Memory B cell (primary cell): ENCODE measurements at places on chromosomes 7 and 10.

DNA sequence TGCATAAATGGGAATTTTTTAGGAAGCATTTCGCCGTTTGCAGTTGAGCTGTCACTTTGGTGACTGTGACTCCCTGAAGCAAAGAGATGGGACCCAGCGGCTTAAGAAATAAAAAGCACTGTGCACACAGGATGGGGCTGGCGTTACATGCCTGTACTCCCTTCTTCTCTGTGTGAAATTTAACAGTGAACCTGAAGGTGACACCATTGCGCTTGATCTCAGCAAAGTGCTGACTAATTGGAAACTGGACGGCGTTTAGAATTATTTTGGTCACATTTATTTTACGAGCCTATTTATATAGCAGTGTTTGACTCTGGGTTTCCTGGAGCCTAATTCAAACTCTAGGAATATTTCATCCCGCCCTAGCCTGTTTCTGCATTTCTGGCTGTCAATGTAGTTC lies 146.2 kb downstream of the PAXIP1 start:
- no peak for DNase-seq

DNA sequence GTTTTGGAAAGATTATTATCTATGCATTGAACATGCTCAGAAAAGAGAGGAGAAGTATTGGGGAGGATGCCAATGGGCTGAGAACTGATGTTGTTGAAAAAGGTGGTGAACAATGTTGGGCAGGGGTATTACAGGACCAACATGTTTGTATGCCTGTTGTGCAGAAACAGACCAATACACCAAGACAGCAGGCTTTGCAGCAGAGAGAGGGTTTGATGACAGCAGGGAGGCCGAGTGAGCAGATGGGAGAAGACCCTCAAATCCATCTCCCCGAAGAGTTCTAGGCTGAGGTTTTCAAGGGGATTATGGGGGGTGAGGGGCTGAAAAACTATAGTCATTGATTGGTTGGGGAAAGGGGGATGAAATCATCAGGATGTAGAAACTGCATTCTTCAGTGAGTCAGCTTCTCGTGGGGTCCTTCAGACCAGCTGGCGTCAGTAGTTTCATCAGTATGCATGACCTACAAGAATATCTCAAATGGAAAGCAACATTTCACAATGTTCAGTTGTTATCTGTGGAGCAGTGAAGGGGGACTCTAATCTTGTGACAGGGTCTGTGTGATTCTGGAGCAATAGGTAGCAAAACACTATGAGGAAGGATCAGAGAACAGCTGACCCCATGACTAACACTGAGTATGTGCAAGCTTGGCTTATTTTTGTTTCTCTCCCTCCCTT lies 167.8 kb downstream of the BAMBI start:
- no peak for DNase-seq

DNA sequence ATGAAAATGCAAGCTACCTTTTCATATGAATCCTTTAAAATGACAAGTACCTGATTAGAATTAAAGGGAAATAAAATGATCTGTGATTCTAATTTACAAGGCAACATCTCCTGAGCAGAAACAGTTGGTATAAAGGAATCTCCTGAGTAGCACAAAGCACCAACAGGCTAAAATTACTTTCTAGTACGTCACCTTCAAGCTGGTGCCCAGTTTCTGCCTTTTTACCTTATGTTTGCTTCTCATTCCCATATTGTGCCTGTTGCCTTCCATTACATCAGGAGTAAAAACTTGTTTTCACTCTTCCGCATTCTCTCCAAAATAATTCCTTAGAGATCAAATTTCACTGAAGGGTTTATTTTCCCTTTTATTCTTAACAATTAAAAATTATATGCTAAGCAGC lies 587.1 kb upstream of the KCND2 start:
- DNase-seq, result no peak

DNA sequence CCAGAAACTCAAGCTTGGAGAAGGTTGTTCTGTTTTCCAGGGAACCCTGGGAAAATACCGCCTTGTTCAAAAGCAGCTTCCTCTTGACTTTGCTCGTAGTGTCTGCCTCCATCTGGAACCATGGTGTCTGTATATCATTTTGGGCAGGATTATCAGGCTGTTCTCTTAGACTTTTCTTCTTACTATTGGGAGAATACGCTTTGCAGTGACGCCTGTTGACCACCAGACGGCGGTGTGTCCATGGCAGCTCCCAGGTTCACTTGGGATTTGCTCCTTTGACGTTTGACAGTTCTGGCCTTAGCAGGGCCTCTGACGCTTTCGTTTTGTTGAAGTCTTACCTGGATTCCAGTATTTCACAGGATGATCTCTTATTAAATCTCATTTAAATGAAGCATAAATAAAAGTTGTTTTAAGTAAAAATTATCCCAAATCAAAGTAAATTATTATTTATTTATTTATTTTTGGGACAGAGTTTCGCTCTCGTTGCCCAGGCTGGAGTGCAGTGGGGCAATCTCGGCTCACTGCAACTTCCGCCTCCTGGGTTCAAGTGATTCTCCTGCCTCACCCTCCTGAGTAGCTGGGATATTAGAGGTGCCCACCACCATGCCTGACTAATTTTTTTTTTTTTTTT lies 41.8 kb upstream of the GJD4 start:
- DNase-seq, result peak; percentile 33

DNA sequence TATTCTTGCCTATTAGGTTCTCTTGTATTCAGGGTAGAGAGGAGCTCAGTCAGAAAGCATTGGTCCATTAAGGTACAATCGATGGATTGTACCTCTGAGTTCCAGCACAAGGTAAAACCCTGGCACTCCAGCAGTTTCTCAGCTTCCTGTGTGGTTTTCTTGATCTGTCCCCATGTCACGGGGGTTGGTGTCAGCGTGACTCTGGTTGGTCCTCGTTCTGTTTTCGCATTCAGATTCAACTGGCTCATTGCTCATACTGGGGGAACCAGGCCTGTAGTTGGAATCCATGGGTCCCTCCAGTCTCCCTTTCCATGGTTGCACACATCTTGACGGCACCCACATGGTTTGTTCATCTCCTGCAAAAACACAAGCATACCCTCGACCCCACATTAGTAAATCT lies 32.7 kb upstream of the RASGEF1A start:
- no peak for DNase-seq

- DNase-seq, result no peak
Measured at GRCh38 chr7:114062810-114063209, 144.0 kb upstream of the PPP1R3A start.

GRCh38 chr7:22732556-22733126 lies 5.6 kb downstream of the IL6 start:
- DNase-seq, result no peak

GRCh38 chr7:155268921-155269650 lies 28.6 kb upstream of the INSIG1 start:
- no peak for DNase-seq

- no peak for DNase-seq
Measured at GRCh38 chr7:11726001-11726793, 105.8 kb downstream of the THSD7A start.

DNA sequence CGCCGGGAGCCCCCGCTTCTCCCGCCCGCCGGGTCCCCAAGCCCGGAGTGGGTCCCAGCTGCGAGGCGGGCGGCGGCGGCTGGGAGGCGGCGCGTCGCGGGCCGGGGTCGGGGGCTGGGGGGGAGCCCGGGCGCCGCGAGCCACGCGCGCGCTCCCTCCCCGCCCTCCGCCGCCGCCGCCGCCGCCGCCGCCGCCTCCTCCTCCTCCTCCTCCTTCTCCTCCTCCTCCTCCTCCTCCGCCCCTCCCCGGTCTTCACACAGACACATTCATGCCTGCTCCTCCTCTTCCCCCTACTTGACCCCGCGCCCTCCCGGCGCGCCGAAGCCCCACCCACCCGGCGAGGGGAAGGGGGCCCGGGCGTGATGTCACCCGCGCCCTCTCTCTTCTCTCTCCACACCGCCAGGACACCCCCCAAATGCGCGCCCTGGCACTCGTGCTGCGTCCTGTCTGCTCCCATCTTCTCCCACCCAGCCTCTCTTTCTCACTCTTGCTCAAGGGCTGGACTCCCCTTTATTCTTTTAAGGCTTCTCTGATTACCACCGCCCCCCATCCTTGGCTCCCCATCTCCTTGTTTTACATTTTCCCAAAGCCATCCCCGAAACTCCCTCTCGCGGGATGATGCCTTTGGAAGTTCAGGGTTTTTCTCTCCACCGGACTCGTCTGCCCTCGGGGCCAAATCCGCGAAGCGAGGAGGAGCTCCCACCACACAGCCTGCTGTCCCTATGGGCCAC lies 967 bp upstream of the GLI3 start:
- DNase-seq, result no peak

DNA sequence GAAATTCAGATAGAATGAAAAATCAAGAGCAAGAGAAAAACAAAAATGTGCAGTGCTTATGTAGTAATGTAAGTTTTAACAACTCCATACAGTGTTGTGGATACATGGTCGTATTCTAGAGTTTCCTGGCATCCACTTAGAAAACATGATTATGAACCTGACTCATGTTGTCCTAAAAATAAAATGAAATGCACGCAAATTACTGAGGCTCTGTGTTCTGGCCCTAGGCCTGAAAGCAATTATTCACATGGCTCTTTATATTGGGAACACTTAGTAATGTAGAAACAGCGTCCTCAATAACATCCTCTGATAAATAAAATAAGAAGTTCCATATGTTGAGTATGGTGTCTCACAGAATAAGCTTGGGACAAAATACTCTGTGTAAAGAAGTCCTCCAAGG lies 200.2 kb upstream of the SEMA3E start:
- no peak for DNase-seq

DNA sequence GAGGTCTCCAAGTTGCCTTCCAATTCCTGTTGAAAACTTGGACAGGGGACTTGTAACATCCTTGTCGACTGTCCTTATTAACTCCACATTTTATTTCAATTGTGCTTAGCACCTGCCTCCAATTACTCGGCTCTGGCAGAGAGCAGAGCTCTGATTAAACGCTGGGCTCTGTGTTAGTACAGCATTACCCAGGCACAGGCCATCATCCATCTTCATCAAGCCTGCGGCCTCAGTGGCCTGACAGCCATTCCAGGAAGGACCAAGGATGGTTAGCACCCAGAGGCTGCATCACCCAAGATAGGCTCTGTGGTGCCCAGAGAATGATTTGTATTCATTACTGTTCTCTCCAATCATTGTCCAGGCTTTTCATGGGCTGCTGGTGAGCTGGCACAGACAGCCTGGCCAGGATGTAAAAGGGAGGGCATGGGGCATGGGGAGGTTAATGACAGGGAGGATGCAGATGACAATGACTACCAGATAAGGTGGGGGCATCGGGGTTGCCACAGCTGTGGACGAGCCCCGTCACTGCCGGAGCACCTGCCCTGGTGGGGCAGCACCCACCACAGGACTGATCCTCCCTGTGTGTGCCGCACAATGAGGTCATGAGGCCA lies 123.3 kb downstream of the PTPN20 start:
- DNase-seq, result no peak

DNA sequence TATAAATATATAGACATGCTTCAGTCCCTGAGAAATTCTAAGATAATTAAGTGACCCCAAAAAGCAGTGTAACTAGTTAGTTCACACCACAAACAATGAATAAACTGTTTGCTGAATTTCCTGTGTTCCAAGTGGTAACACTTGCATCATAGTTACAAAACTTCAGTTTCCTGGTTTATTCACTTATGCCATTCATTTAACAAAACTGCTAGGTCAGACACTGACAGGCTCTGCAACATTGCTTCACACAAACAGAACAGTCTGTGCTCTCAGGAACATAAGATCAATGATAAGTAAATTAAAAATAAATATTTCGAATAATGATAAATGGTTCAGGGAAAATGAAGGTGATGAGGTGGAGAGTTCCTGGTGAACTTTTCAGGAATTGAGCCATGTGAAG lies 133.3 kb upstream of the NAMPT start:
- no peak for DNase-seq

GRCh38 chr7:96179837-96180236 lies 142.1 kb downstream of the SLC25A13 start:
- no peak for DNase-seq

DNA sequence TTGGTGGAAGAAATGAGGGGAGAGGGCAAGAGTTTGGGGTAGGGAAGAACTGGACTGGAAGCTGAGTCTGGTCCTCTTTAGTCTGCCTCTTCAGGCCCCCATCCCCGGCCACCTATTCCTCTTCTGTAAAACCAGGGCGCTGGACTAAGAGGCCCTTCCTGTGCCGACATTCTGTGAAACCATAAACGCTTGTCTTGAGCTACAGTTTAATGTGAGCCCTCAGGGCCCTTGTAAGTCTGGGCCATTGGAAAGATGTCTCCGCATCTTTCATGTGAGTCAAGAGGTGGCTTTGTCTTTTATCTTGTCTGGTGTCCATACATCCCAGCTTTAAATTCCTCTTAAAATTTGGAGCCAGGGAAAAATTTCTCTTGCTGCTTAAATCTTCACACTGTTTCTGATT lies 90.6 kb downstream of the PLCE1 start:
- no peak for DNase-seq

- DNase-seq, result no peak
Measured at GRCh38 chr7:25752967-25753791, 398.8 kb upstream of the NFE2L3 start.

- no peak for DNase-seq
Measured at GRCh38 chr10:90175161-90175681, 473.8 kb downstream of the KIF20B start.

GRCh38 chr10:35927990-35928488 lies 285.9 kb upstream of the FZD8 start:
- DNase-seq, result no peak

DNA sequence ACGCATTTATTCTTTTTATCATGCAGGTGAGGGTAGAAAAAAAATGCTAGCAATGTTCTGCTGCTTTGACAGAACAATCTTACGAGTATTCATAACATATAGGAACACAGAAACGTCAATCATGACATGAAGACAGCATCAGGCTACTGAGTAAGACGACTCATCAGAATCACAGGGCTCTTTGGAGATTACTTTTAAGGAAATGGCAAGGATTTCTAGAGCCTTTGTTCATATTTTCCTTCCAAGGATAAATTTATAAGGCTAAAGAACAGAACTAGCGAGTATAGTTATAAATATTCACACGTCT lies 39.8 kb upstream of the DNAJC1 start:
- no peak for DNase-seq

GRCh38 chr7:151437159-151437553 lies 2.8 kb downstream of the CRYGN start:
- DNase-seq, result no peak

GRCh38 chr7:129779602-129780256 lies 168.2 kb downstream of the NRF1 start:
- peak; percentile 18 for DNase-seq

DNA sequence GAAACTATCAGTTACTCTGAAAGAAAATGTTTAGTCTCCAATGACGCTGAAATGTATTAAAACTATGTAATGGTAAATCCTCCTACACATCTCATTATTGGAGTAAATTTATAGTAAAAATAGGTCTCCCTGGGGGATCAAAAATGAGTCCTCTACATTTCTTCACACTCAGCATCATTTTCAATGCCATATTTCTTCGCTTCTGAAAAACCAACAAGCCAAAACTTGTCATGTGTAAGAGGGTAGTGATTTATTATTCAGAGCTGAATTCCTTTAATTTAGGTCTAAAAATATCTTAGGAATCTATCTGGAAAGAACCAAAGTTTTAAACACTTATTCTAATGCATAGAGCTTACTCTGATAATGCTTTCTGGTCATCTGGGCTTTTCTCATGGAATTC lies 3.0 kb downstream of the PDK4 start:
- no peak for DNase-seq

GRCh38 chr10:80917636-80918035 lies 379.9 kb downstream of the SH2D4B start:
- DNase-seq, result no peak

- peak; percentile 28 for DNase-seq
Measured at GRCh38 chr7:116511552-116512519, 12.3 kb downstream of the CAV2 start.
